SJCRH30 (cell line): ENCODE measurements at places on chromosomes 2 and 18.

DNA sequence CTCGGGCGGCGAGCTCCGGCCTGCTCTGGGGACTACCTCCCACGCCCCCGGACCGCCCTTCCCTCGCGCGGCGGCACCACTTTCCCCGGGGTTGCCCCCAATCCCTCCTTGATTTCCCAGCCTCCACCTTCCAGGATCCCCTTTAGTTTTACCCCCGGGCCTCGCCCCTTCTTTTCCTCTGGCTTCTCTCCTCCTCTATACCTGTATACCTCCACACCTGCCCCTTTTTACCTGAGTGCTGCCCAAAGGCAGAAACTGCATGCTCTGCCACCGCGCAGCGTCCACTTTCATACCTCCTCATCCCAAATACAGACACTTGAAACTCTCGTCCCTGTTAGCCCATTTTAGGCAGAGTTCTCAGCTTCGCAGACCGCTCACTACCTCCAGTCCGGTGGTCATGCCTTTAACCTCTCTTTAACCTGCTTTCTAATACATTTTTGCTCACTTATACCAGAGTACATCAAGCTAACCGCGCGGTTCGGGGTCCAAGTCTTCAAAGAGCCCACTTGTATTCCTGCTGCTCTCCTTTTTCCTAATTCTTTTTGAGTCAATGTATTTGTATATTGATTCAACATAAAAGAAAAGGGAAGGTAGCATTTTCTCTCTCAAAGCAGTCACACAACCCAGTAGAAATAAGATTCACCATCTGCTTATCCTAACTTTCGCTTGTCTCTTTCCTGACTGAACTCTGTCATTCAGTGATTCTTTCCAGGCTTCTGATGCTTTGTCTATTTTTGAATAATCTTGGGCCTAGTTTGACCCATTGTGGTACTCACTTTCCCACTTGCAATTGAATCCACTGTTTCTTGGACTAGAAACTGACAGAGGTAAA lies 901 bp downstream of the SPOPL start:
- peaks cover 4% of the 10 kb centered on the region; the same call in 1 of the 2 replicates for H3K36me3 ChIP-seq
- H3K4me3 ChIP-seq: peak overlapping the region; percentile 86
- peaks cover 2% of the 10 kb centered on the region for H3K4me1 ChIP-seq
- H3K27me3 ChIP-seq: no peaks in the 10 kb centered on the region
- peak overlapping the region; percentile 90 for H3K27ac ChIP-seq

DNA sequence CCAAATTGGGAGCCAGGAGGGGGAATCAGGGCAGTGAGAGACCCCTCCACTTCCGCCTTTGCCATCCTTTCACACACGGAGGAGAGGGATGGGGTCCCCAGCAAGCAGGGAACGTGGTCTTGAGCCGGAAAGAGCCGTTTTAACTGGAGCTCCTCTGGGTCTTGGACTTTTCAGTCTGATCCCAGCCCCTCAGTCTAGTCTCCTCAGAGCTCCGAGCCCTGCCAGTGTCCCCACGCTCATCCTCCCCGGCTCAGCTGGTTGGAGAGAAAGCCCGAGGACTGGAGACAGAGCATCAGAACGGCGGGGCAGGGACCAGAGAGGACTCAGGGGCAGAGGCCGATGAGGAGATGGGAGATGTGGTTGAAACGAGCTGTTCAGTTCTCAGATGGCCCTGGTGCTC lies 26.1 kb upstream of the OTOF start:
- no peak for DNase-seq
- peaks cover 10% of the 10 kb centered on the region; the same call in 1 of the 2 replicates for H3K27me3 ChIP-seq
- H3K4me3 ChIP-seq: peak overlapping the region; percentile 49
- H3K4me1 ChIP-seq: no peaks in the 10 kb centered on the region

- no peaks in the 10 kb centered on the region for H3K4me1 ChIP-seq
- H3K36me3 ChIP-seq: no peaks in the 10 kb centered on the region
- no peak overlapping the region for H3K4me3 ChIP-seq
- no peaks in the 10 kb centered on the region for H3K27me3 ChIP-seq
- H3K27ac ChIP-seq: no peak overlapping the region
These were observed 6.3 kb downstream of the OSR1 start for GRCh38 chr2:19351899-19352697.

DNA sequence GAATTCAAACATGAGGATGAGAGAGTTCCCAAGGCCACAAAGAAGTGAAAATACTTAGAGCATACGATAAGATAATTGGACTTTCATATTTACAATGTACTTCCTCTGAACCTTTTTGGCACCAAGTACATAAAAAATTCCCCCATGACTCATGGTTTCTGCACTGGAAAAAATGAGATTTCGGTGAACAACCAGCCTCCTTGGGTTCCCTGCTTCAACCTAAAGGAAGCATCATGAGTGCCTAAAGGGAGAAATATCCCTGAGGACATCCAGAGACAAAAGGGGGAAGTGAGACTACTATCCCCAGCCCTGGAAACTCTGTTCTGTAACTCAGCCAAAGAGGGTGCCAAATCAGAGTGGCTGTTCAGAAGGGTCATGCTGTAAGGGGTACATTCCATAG lies 562.7 kb upstream of the SLC39A10 start:
- no peaks in the 10 kb centered on the region for H3K36me3 ChIP-seq
- no peak overlapping the region for H3K4me3 ChIP-seq
- H3K27me3 ChIP-seq: no peaks in the 10 kb centered on the region
- H3K4me1 ChIP-seq: no peaks in the 10 kb centered on the region

DNA sequence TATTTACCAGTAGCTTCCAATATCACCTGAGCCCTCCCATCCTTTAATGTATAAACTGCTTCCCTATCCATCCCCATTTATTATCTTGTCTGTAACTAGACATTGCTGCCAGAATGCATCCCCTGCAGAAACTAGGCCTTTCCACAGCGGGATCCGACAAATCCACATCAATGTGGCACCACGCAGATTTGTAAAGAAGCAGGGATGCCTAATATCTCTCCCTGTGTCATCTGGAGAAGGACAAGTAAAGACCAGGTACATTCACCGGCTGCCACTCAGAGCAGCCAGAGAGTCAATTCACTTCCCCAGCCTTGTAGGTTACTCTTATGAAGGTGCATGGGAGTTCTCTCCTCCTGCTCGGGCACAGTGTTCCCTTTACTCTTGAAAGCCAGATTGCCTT lies 98.8 kb upstream of the MAP3K20 start:
- no peak for DNase-seq
- H3K4me1 ChIP-seq: no peaks in the 10 kb centered on the region
- H3K4me3 ChIP-seq: no peak overlapping the region
- no peaks in the 10 kb centered on the region for H3K27me3 ChIP-seq

DNA sequence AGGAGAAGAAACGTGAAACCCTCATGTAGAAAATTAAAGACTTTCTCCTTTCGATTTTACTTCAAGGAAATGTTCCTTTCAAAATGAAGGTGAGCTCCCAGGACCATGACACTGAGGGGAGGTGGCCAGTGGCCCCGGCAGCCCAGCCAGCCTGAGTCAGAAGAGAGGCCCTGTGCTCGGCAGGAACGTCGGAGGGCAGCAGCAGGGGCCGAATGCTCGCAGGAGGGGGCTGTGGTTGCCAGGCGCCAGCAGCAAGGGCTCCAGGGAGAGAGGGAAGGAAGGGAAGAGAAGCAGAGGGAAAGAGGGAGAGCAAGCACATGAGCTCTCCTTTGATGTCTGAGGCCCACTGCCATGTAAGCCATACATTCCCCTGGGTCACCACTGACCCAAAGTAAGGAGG lies 73.3 kb upstream of the ACKR3 start:
- H3K4me3 ChIP-seq: no peak overlapping the region
- H3K36me3 ChIP-seq: no peaks in the 10 kb centered on the region
- no peaks in the 10 kb centered on the region for H3K27me3 ChIP-seq
- H3K27ac ChIP-seq: no peak overlapping the region
- no peak for DNase-seq

GRCh38 chr2:165844216-165844615 lies 50.2 kb upstream of the GALNT3 start:
- H3K36me3 ChIP-seq: no peaks in the 10 kb centered on the region; the same call in 1 of the 2 replicates
- no peaks in the 10 kb centered on the region for H3K4me1 ChIP-seq
- no peak overlapping the region for H3K27ac ChIP-seq
- no peak for DNase-seq

- DNase-seq: no peak
- no peak overlapping the region for H3K4me3 ChIP-seq
- H3K4me1 ChIP-seq: no peaks in the 10 kb centered on the region
- no peaks in the 10 kb centered on the region for H3K27me3 ChIP-seq
- no peak overlapping the region for H3K27ac ChIP-seq
- H3K36me3 ChIP-seq: no peaks in the 10 kb centered on the region
These were observed 333.1 kb upstream of the VWC2L start for GRCh38 chr2:214077727-214078126.

GRCh38 chr2:46493241-46493970 lies 14.0 kb downstream of the TMEM247 start:
- no peak overlapping the region for H3K27ac ChIP-seq
- no peak overlapping the region for H3K4me3 ChIP-seq
- H3K27me3 ChIP-seq: no peaks in the 10 kb centered on the region
- no peak for DNase-seq

DNA sequence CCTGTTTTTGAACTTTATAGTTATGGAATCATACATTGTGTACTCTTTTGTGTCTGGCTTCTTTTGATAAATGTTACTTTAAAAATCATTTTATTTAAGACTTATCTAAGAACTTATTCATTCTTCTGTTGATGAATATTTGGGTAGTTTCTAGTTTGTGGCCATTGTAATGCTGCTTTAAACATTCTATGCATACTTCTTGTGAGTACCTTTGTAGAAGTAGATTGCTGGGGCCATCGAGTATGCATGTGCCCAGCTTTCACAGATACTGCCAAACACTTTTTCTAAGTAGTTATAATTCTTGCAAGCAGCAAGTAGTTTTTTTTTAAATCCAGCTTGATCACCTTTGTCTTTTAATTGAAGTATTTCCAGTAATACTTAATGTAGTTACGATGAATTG lies 11.1 kb downstream of the CD302 start:
- H3K4me3 ChIP-seq: no peak overlapping the region
- no peaks in the 10 kb centered on the region for H3K4me1 ChIP-seq
- no peak overlapping the region for H3K27ac ChIP-seq
- no peaks in the 10 kb centered on the region for H3K27me3 ChIP-seq

- DNase-seq: no peak
- H3K4me3 ChIP-seq: no peak overlapping the region
- no peaks in the 10 kb centered on the region for H3K36me3 ChIP-seq
- H3K4me1 ChIP-seq: peaks cover 7% of the 10 kb centered on the region; the same call in 1 of the 2 replicates
These were observed 12.3 kb upstream of the AGXT start for GRCh38 chr2:240856151-240856980.

DNA sequence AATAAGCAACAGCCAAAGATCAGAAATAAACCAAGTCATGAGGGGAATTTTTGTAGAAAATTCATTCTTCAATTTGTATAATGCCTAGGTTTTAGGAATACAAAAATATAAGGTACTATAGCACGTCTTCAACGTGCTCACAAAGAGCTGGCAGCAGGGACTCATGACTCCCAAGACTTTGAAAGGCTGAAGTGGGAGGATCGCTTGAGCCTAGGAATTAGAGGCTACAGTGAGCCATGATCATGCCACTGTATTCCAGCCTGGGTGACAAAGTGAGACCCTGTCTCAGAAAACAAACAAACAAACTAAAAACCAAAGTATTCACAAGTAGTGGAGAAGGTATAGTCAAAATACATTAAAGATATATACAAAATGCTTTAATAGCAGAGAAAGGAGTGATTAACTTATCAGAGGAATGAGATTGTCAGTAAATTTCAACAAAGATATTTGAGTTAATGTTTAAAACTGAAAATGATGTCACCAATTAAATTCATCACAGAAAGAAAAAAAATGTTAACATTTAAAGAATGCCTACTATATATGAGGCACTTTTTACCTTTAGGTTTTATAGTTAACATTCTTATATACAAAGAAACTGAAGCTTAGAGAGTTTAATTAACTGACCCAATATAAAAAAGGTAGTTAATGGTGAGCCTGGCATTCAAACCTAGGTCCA lies 3.2 kb downstream of the WDR33 start:
- no peaks in the 10 kb centered on the region for H3K36me3 ChIP-seq
- no peak for DNase-seq
- H3K27ac ChIP-seq: no peak overlapping the region
- H3K4me1 ChIP-seq: no peaks in the 10 kb centered on the region
- H3K27me3 ChIP-seq: no peaks in the 10 kb centered on the region

GRCh38 chr2:124607679-124608078 lies 582.6 kb downstream of the CNTNAP5 start:
- no peak overlapping the region for H3K27ac ChIP-seq
- H3K4me1 ChIP-seq: no peaks in the 10 kb centered on the region; the same call in none of the 2 replicates
- H3K4me3 ChIP-seq: no peak overlapping the region
- DNase-seq: no peak

- H3K27ac ChIP-seq: no peak overlapping the region
- H3K36me3 ChIP-seq: no peaks in the 10 kb centered on the region
- no peaks in the 10 kb centered on the region for H3K27me3 ChIP-seq
- no peak for DNase-seq
- peaks cover 13% of the 10 kb centered on the region for H3K4me1 ChIP-seq
- no peak overlapping the region for H3K4me3 ChIP-seq
These were observed 9.5 kb downstream of the GPR17 start for GRCh38 chr2:127655209-127656073.

DNA sequence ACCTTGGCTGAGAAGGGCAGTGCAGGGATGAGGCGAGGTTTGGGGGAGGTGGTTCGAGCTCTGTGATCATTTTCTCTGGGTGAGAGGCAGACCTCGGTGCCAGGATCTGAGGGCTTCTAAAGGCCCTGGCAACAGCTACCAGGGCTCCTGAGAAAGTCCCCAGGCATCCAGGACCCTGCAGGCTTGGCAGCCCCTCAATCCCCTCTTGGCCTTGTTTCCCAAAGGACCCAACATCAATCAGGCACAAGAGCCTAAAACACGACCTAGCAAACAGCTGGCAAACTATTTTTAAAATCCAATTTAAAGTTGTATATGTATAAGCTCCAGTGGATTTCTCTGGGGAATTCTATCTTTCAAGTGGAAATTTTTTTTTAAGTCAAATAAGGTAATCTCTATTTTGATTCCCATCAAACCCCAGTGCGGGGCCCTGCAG lies 15.0 kb upstream of the MAT2A start:
- H3K4me3 ChIP-seq: no peak overlapping the region
- H3K27ac ChIP-seq: peak overlapping the region; percentile 8; the same call in 1 of the 2 replicates
- peaks cover 4% of the 10 kb centered on the region; the same call in 1 of the 2 replicates for H3K27me3 ChIP-seq

DNA sequence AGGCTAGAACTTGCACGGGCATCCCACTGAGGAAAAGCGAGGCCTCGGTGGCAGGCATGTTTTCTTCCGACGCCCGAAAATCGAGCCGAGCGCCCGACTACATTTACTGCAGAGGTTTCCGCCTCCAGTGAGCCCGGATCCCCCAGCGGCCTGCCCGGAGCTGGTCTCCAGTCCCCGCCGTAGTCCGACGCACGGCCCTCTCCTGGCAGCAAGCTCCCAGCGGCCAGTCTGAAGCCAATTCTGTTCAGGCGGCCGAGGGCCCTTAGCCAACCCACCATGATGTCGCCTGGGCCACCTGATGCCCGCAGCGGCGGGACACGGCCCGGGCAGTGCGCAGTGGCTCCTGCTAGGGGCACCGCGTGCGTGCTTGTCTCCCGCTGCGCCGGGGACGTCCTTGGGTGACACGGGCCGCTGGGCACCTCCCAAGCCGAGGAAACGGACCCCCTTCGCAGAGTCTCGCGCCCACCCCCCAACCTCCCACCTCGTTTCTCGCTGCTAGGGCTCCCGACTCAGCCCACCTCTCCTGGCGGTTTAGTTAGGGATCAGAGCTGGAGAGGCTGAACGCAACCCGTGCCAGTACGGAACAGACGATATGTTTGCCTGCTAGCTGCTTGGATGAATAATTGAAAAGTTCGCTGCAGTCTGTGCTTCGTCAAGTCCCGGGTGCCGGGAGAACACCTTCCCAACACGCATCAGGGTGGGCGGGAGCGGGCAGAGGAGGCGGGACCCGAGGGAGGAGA lies 5.3 kb downstream of the ONECUT2 start:
- DNase-seq: no peak
- no peaks in the 10 kb centered on the region for H3K27me3 ChIP-seq
- no peak overlapping the region for H3K27ac ChIP-seq
- no peaks in the 10 kb centered on the region for H3K36me3 ChIP-seq
- H3K4me3 ChIP-seq: no peak overlapping the region
